ENCODE measurements at places on chromosomes 11 and 22. TPM values are rescaled to one million over a fixed set of nuclear protein-coding genes. Genes with fewer than 3 reads are reported as not detected.

DNA sequence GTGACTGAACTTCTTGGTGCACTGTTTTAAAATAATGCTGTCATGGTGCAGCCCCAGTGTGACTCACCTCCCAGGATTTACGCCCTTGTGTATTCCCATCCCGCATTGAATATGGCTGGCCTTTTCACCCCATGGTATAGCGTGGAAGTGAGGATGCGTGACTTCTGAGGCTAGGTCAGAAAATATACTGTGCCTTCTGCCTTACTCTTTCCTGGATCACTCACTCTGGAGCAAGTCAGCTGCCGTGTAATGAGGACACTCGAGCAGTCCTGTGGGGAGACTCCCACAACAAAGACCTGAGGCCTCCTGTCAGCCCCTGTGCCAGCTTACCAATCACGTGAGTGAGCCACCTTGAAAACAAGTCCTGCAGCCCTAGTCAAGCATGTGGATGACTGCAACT is 471.9 kb upstream of the KIRREL3 start:
- no peak for DNase-seq

DNA sequence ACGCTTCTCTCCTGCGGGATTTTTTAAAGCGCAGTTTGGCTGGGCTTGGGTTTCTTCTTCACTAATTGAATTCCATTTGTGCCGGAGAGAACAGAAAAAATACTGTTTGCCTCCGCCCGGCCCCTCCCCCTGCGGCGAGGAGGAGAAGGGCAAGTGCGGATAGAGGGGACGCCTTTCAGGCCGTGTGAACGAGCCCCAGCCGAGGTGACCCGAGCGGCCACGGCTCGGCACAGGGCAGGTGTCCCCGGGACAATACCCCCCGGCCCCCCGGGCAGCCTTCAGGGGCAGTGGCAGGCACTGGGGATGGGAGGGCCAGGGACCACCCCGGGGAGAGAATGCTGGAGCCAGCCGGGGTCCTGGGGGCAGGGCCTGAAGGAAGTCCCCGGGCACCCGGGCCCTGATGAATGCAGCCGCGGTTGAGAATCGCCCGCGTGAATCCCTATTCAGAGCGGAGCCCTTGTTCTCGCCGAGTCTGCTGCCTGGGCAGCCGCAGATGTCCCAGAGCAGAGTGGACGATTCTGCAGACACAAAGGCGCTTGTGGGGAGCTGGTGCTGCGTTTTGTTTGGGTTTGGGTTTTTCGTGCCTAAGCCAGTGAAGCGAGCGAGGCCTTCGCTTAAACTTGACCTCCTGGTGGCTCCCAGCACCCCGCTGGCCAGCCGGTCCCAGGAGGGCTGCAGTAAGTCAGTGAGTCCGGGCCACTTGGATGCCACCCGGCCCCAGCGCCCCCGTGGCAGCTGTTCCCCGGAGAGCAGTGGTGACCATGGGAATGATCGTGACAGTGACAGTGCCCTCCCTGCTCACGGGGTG is 96.0 kb downstream of the WNT7B start:
- peak; percentile 59 for DNase-seq

GRCh38 chr22:46791201-46791731 is 28.8 kb downstream of the TBC1D22A start:
- DNase-seq: no peak

- no peak for DNase-seq
Observed at GRCh38 chr22:45273452-45274075, 11.2 kb upstream of the UPK3A start.

GRCh38 chr22:37260901-37261336 is 16.9 kb upstream of the RAC2 start:
- peak; percentile 80 for DNase-seq

DNA sequence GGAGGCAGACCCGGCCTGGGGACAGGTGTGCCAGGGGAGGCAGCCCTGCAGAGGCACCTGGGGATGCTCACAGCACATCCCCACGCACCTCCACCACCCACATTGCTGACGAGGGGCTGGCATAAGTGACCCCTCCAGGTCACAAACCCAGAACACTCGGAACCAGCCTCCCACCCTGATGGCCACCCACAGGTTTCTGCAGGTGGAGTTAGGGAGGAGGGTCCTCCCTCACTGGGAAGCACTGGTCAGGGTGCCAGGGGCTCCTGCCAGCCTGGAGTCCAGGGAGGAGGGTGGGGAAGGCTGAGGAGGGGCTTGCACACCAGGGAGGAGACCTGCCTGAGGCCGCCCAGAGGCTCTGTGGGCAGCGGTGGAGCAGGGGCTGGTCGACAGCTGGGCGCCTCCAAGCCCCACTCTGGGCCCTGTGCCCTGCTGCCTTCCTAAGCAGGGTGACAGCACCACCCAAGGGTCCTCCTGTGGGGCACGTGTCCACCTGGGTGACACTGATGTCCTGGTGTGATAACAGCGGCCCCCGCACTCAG is 51.0 kb upstream of the CARS1 start:
- peak; percentile 61 for DNase-seq

- DNase-seq: no peak
Observed at GRCh38 chr11:88179971-88180629, 4.9 kb upstream of the RAB38 start.

GRCh38 chr22:50719814-50720300 is 18.1 kb upstream of the ACR start:
- DNase-seq: no peak

Gene LRP5
- total RNA-seq: 61.6 TPM

All from Right ventricle myocardium inferior (tissue), 1 donor.